Suppressor macrophage treated with lipopolysaccharide for 4 hours (primary cell): ENCODE measurements at places on chromosomes 11 and 22.

DNA sequence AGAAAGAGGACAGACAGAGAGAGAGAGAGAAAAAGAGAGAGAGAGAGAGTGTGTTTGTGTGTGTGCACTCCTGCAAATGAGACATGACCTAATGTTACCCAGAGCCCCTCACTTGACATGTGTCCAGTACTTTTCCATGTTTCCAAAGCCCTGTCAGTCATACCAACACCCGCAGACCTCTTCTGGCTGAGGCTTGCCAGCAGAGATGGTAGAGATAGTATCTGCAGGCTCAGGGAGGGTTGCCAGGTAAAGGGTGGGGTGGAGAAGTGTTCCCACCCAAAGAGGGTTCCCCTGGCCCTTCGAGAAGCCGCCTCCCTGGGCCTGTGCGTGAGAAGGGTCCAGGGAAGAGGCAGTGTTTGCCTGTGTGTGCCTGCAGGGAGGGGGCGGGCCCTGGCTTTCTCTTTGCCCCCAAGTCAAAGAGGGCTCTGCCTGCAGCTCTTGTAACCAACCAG, 40.7 kb downstream of the POU2F3 start:
- no peak for DNase-seq

GRCh38 chr22:30561402-30562189, 12.9 kb downstream of the GAL3ST1 start:
- no peak for DNase-seq

- DNase-seq, result no peak
Measured at GRCh38 chr11:3202305-3202704, 16.3 kb downstream of the MRGPRG start.

- no peak for DNase-seq
Measured at GRCh38 chr11:15859411-15859810, 496.9 kb downstream of the SOX6 start.

DNA sequence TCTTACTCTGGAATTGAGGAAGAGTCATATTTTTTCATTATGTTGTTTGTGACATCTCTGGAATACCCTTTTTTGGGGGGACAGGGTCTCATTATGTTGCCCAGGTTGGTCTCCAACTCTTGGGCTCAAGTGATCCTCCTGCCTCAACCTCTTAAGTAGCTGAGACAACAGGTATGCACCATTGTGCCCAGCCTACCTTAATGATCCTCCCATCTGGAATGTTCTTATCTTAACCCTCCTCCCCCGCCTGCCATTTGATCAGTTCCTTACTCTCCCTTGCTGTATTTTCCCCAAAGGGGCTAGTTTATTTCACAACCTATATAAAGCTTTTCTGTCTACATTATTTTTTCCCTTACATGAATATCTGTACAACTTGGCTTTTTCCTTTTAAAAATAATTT, 594.7 kb downstream of the METTL15 start:
- no peak for DNase-seq

DNA sequence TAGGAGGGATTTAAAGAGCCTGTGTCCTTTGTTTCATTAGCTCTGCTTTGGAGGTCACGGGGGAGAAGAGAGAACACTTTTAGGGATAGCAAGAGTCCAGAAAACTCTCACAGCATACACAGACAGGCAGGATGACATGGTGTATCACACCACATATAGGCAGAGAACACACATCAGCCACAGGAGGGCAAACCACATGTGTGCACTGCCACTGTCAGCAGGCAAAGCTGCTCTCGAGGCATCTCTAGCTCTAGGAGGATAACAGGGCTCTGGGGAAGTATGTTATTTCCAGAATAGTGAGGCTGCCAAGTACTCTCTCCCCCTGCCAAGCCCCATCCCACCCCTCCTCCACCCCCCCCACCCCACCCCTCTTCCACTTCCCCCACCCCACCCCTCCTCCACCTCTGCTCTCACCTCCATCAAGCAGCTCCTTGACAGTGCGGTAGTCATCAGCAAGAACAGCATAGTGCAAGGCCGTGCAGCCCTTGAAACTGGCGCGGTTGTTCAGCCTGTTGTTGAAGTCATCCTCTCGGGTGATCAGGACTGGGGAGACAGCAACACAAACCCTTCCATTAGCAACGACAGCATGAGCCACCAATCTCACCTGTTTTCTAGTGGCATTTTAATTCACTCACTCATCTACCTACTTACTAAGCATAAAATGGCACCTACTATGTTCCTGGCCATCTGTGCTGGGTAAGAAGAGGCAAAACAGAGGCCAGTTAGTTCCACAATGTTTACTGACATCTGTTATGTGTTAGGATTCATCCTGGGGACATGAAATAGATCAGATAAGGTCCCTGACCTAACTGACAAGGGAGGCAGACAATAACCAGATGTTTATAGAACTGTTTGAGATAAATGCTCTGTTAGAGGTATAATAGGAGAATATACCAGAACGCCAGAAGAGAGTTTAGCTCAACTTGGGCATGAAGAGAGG, 75.6 kb downstream of the CLPB start:
- no peak for DNase-seq

DNA sequence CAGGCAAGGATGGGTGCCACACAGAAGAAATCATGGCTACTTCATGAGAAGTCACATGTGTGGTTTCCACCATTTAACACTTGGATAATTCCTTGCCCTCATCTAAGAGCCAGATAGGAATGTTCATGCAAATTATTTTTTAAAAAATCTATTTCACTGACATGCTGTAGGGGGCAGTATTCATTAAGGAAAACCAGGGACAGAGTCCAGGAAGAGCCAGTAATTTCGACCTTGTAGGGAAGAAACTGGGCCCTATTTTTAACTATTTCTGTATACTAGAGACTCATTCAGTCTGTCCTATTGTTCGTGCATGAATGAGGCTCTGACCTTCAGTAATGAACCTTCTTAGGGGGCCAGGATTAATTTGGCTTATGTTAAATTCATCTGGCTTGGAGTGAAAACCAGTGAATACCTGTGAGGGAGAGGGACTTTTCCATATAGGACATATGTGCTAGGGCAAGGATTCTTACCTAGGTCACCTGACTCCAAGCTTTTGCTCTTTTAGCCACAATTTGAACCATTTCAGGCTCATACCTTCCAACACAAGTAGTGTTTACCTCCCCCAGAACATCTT, 192.7 kb downstream of the NAV2 start:
- DNase-seq, result peak; percentile 23

- peak; percentile 71 for DNase-seq
Measured at GRCh38 chr11:119192111-119192510, 6.8 kb downstream of the NHERF4 start.

DNA sequence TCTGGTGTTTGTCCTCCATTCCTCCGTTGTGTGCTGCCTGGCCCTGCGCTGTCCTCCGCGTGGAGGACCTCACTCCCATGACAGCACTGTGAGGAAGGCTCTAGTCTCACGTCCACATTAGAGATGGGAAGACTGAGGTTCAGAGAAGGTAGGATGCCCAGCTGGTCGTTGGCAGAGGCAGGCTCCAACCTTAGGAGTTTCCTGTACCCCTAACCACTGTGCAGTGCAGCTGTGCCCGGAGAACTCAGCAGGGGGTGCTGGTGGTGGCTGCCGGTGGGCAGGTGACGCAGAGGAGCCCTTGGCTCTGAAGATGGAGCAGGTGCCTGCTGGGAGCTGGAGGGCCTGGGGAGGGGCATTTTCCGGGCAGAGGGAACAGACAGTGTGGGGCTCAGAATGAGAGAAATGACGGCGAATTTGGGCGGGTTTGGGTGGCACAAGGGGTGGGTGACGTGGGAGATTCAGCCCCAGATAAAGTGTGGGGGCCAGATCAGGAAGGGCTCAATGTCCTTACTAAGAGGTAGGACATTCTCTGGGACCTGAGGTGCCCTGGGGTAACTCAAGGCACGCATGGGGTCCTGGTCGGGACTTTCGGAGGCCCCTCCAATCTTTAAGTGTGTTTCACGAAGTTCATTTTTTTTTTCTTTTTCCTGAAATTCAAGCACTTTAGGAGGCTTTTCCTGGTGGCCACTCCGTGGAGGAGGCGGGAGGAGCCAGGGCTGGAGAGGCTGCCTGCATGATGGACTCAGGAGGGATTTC, 535.0 kb downstream of the TBC1D22A start:
- DNase-seq, result no peak

DNA sequence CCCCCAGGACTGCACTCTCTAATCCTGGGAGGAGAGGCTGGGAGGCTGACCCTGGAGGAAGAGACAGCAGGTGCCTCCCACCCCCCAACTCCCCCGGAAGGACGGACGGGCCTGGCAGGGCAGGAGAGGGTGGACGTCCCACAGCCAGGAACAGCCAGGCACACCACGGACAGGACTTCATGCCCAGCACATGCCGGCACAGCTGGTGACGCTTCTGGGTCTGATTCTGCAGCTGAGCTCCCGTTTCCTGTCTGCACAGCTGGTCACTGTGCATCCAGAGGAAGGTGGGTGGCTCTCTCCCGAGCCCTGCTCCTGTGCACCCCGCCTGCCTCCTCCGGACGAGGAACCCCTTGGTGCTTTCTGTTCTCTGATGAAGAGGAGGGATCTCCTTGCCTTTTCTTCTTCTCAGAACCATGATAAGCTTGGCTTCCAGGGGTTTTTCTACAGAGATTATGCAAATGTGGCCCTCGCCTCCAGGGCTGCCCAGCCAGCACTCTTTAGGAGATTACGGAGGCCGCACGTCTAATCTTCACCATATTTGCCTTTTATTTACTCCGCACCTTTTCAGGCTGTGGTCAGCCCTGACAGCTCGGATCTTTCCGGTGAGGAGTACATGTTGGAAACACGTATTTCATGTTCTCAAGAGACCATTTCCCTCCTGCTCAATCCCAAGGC, 1295.8 kb downstream of the BRD1 start:
- no peak for DNase-seq

GRCh38 chr11:124748100-124748418, 4.0 kb downstream of the VSIG2 start:
- DNase-seq, result no peak

GRCh38 chr11:77879218-77879617, 58.3 kb downstream of the AAMDC start:
- no peak for DNase-seq

DNA sequence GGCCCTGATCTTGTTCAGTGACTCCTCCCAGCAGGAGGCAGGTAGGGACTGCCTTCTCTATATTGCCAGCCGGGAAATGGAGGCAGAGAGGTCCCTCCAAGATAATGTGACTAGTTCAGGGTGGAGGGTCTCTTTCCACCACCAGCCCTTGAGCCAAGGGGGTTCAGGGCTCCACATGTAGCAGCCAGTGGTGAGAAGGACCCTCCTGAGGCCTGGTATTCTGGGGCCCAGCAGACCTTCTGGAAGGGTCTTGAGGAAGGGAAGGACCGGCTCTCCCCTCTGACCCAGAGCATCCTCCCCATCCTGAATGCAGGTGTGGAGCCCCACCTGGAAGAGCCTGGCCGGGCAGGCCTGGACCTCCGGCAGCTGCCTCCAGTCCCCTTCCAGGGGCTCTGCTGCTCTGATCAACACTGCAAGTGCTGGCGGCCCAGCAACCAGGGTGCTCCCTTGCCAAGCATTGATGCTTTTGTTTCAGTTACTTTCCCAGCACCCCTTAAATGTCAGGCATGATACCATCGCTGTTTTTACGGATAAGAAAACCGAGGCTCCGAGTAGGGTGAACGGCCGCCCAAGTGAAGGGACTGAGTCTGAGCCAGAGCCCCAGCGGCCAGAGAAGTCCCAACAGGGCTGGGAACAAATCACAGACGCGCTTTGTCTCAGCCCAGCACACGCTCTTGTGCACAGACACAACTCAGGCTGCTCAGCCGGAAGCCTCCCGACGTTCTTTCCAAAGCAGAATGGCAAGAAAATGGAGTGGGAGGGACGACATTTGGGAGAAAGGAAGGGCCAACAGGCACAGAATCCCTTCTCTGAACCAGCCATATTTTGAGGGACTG, 38.8 kb downstream of the DKK3 start:
- no peak for DNase-seq

DNA sequence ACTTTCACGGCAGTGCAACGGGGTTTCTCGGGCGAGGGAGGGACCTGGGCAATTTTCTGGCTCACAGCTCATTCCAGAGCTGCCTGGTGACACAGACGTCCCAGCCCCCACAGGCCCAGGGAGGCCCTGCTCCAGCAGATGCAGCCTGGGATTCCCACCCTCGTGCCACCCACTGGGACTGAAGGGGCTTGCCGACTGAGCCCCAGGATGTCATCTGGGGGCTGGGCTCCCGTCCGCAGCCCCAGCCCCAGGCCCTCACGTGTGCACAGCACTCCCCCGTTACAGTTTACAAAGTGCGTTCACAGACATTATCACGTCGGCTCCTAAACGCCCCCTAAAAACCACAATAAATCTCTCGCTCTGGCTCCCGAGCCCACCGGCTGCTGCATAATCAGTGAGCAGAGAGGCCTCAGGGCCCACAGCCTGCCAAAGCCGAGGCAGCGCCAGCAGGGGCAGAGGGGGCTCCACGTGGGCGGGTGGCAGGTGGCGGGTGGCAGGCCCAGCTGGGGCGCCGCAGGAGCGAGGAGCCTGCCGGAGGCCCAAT, 76.9 kb upstream of the TCF20 start:
- no peak for DNase-seq

DNA sequence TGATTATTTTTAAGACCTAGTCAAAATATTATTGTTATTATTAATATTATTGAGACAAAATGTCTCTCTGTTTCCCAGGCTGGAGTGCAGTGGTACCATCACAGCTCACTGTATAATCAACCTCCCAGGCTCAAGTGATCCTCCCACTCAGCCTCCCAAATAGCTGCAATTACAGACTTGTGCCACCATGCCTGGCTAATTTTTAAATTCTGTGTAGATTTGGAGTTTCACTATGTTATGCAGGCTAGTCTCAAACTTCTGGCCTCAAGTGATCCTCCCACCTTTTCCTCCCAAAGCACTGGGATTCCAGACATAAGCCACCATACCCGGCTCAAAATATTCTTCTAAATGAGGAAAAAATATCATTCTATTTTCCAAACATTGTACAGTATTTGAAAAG, 37.0 kb downstream of the SLC36A4 start:
- no peak for DNase-seq

DNA sequence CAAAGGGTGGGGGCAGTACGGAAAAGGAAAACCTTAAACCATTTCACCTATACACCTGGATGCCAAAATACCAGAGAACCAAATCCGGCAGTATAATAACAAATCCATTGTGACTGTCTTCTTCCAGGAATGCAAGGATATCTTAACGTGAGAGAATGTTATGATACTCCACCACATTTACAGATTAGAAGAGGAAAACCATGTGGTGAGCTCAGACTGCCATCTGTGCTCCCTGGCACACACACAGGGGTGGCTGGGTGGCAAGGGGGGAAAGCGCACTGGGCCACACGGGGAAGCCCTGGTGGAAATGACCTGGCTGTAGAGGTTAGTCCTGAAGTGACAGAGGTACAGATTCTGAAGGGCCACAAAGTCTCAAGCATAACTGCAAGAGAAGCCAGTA, 9.9 kb downstream of the EIF1AD start:
- no peak for DNase-seq

- DNase-seq, result no peak
Measured at GRCh38 chr11:36499315-36499714, 10.8 kb downstream of the TRAF6 start.

- peak; percentile 65 for DNase-seq
Measured at GRCh38 chr11:34427186-34427805, 11.4 kb upstream of the CAT start.
